Nephron progenitor cell (in vitro differentiated cells): ENCODE measurements at places on chromosomes 6 and 20.

DNA sequence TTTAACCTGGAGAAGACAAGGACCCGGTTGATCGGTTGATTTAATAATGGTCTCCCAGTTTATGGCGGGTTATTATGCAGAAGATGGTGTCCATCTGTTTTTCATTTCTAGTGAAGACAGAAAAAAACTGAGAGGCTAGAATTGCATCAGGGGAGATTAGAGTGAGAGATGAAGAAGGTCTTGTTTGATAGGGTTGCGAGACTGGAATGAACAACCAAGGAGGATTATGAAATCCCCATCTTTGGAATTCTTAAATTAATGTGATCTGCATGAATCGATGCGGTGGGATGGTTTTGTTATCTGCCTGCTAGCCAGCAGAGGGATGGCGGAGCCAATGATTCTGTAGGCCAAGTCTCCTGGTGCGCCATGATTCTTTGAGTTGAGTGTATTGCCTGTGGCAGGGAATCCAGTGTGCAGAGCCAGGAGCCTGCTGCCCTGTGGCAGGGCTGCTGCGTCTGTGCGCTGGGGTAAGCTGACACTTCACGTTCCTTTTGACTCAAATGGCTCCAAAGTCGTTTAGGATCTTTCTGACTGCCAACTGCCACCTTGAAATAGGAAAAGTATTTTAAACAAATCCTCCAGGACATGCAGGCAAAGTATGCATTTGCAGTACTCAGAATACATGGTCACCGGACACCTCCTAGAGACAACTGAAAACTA, 200.1 kb downstream of the CLIC5 start:
- DNase-seq = peak; percentile 5
- peaks cover 5% of the 10 kb centered on the region for H3K27me3 ChIP-seq
- peak overlapping the region; percentile 21 for H3K4me3 ChIP-seq
- peaks cover 51% of the 10 kb centered on the region for H3K4me1 ChIP-seq

DNA sequence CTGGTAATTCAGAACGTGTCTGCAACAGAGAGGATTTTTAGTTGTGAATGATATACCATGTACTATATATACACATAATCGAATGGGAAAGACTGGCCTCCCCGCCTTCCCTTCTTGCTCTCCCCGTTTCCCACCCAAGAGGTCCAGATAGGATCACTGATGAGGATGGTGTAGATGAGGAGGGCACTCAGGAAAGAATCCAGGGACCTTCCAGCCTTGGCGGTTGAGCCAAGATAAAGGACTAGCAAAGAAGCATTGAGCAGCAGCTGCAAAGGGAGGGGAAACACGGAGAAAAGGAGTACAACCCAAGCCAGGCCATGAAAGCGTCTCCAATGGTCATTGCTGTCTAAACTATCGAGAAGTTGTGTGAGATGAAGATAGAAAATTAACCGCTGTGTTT, 84.0 kb upstream of the EXOC2 start:
- peaks cover 20% of the 10 kb centered on the region for H3K27me3 ChIP-seq
- no peaks in the 10 kb centered on the region for H3K36me3 ChIP-seq
- H3K4me1 ChIP-seq = peaks cover 7% of the 10 kb centered on the region

GRCh38 chr6:444653-445275, 53.2 kb downstream of the IRF4 start:
- H3K4me1 ChIP-seq = peaks cover 40% of the 10 kb centered on the region
- H3K27me3 ChIP-seq = peaks cover 35% of the 10 kb centered on the region
- H3K27ac ChIP-seq = peak overlapping the region; percentile 52
- no peak overlapping the region for H3K4me3 ChIP-seq
- no peak for DNase-seq

DNA sequence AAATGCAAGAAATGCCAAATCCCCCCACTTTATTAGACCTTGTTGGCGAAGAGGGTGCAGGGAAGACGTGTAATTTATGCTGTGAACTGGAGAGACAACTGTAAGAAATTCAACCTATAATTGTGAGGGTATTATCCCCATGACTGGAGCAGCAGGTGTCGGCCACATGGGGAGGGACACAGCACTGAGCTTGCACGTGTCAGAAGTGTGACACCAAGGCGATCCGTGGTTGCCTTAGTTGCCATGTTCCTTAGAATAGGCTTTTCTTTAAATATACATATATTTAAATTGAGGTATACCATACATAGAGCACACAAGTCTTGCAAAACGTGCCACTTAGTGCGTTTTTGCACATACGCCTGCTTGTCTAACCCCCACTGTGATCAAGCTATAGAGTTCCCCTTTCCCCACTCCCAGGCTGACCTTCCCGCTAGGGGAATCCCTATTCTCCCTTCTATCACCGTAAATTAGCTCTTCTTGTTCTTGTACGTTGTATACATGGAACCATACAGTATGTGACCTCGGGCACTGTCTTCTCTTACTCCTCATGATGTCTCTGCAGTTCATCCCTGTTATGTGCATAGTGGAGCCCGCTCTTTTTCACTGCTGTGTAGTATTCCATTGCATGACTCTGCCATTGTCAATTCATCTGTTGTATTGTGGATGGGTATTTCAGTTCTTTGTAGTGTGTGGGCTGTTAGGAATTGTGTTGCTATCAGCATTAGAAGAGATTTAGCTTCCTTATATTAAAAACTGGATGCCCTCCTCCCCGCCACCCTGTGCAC, 81.6 kb upstream of the PMEPA1 start:
- H3K4me3 ChIP-seq = no peak overlapping the region
- H3K4me1 ChIP-seq = peaks cover 64% of the 10 kb centered on the region
- H3K27me3 ChIP-seq = peaks cover 5% of the 10 kb centered on the region
- no peaks in the 10 kb centered on the region for H3K36me3 ChIP-seq
- DNase-seq = no peak
- no peak overlapping the region for H3K27ac ChIP-seq

DNA sequence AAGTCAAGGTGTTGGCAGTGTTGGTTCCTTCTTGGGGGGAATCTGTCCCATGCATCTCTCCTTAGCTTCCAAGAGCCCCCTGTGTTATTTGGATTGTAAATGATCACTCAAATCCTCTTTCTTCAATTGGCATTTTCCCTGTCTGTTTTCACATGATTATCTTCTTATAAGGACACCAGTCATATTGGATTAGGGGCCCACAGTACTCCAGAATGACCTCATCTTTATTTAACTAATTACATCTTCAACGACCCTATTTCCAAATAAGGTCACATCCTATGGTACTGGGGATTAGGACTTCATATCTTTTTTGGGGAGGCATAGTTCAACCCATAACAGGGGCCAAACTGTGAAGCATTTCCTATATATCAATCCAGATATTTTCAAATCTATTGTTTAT, 57.3 kb downstream of the PTPRA start:
- H3K27ac ChIP-seq = no peak overlapping the region
- no peak for DNase-seq
- H3K4me3 ChIP-seq = no peak overlapping the region
- no peaks in the 10 kb centered on the region for H3K27me3 ChIP-seq
- H3K36me3 ChIP-seq = peaks cover 42% of the 10 kb centered on the region

DNA sequence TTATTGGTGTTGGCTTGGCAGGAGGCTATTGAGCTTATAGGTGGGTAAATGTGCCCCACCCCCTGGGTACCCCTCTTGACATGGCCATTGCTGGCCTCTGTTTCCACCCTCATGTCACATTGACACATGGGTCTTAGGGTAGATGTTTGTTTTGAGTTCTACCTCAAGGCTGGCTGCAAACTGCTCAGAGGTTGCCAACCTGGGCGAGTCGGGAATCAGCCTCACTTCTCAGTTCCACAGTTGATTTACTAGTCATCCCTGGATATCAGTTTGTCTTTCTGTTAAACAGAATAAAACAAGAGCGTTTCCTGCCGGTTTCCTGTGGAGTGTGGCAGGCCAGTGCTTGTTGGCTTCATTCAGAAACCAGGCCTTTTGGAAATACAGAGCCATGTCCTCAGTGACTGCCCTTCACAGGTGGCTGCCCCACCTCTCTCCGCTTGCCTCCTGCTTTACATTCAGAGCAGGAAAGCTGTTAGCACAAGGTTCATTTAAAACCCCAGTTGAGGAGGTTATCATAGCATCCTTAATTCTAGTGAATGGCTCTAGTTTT, 105.6 kb downstream of the TCP11 start:
- no peak overlapping the region for H3K27ac ChIP-seq
- H3K36me3 ChIP-seq = peaks cover 30% of the 10 kb centered on the region
- H3K4me1 ChIP-seq = peaks cover 56% of the 10 kb centered on the region
- no peak overlapping the region for H3K4me3 ChIP-seq
- H3K27me3 ChIP-seq = peaks cover 14% of the 10 kb centered on the region

DNA sequence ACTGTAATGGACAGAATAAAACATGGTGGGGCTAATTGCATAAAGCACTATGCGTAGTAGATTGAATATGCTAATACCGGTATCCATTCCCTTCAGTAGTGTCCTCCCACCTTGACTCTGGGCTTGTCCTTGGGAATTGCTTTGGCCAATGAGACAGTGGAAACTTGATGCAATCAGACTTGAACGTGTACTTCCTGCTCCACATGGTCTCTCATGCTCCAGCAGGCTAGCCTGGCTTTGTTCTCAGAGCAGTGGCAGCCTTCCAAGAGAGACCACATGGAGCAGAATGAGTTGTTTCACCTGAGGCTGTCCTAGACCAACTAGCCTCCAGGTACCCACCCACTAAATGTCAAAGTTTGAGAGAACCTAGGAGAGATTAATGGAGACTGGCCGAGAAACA, 37.0 kb upstream of the BTBD3 start:
- no peaks in the 10 kb centered on the region for H3K4me1 ChIP-seq
- no peak overlapping the region for H3K4me3 ChIP-seq
- no peak for DNase-seq
- peaks cover 4% of the 10 kb centered on the region for H3K27me3 ChIP-seq
- H3K27ac ChIP-seq = no peak overlapping the region

DNA sequence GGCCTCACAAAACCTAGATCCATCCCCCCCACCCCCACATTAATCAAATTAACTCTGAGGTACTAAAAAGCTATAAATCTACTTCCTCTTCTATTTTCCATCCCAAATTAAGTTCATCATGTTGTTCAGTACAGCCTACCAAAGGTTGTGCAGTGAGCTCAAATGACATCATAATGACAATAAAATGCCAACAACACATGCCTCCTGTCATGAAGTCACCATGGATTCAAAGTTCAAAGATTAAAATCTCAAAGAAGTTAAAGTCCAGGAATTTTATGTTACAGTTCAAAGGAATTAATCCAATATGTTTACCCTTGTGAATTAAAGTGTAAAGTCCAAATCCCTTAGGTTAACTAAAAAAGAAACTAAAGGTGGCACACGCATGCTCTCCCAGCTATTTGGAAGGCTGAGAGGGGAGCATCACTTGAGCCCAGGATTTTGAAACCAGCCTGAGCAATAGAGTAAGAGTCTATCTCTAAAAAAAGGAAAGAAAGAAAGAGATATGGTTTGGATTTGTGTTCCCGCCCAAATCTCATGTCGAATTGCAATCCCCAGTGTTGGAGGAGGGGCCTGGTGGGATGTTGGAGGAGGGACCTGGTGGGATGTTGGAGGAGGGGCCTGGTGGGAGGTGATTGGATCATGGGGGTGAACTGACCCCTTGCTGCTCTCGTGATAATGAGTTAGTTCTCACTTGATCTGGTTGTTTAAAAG, 25.7 kb upstream of the SIRT5 start:
- H3K4me1 ChIP-seq = peaks cover 14% of the 10 kb centered on the region
- H3K27me3 ChIP-seq = no peaks in the 10 kb centered on the region

DNA sequence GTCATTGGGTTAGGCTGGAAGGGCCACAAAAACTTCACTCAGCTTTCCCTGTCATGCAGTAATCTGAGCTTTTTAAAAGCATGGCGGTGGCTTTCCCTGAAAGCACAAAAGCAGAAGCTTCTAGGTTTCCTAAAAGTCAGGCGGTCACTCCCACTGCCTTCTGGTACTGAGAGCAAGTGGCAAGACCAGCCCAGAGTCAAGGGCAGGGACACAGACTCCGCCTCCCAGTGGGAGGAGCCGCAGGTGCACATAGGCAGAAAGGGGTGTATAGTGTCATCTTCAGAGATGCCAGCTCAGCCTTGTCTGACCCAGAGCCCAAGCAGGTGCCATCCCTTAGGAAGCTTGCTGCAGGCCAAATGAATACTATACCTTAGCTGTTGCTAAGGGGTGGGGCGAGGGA, 18.0 kb upstream of the PACSIN1 start:
- peak; percentile 59 for DNase-seq
- peaks cover 4% of the 10 kb centered on the region for H3K36me3 ChIP-seq
- H3K27me3 ChIP-seq = peaks cover 12% of the 10 kb centered on the region
- peak overlapping the region; percentile 11 for H3K4me3 ChIP-seq
